ENCODE measurements at places on chromosomes 6 and 20. TPM values are rescaled to one million over a fixed set of nuclear protein-coding genes. Genes with fewer than 3 reads are reported as not detected.

WFDC2 gene
- not detected for total RNA-seq

SAPCD1 gene
- 0.69 TPM for total RNA-seq

HLA-DOA gene
- 0.46 TPM for total RNA-seq

PPP1R3G gene
- total RNA-seq = not detected

MUC22 gene
- total RNA-seq = not detected

TMEM200A gene
- total RNA-seq = not detected

EPPIN gene
- total RNA-seq = not detected

TRIM15 gene
- total RNA-seq = not detected

SIRPB2 gene
- not detected for total RNA-seq

PTCRA gene
- 0.33 TPM for total RNA-seq

GPLD1 gene
- total RNA-seq = not detected

ANGPT4 gene
- not detected for total RNA-seq

HLA-B gene
- total RNA-seq = 494 TPM

MCHR2 gene
- not detected for total RNA-seq

NFKBIL1 gene
- 17.6 TPM for total RNA-seq
